HT1080 (cell line): ENCODE measurements at places on chromosomes 12 and 14. TPM values are rescaled to one million over a fixed set of nuclear protein-coding genes. Genes with fewer than 3 reads are reported as not detected.

AICDA gene
- total RNA-seq = not detected in 2 replicates

DNA sequence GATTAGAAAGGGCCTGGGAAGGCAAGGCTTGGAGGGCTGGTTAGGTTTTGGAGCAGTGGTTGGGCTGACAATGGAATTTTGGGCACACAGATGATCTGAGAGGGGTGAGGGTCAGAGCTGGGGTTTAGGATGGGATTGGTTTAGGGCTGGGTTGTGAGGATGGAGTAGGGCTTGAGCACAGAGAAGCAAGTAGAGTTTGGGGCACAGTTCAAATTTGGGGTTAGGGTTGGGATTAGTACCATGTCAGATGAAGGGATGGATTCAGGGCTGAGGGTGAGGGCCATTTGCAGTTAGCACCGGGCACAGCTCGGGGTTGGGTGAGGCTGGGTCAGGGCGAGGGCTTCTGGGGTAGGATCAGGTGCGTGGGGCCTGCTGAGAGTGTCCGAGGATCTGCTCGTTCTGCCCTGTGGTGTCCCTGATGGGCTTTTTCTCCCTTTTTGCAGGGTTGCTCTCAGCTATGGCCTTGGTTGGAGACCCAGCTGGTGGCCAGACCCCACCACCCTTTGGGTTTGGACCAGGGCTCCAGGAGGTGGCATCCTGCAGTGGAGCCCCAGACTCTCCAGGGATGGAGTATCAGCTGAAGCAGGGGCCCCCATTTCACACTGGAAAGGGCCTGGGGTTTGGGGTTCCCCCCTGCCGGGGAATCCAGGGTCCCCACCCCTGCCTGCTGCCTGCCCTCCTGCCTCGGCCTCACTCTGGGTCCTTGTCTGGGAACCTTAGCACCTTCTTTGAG is 45.6 kb downstream of the KRT80 start:
- no peak for DNase-seq

- DNase-seq = no peak
Observed at GRCh38 chr12:108572166-108572790, 9.9 kb downstream of the ISCU start.

PMCH gene
- not detected in 2 replicates for total RNA-seq

TMTC2 gene
- 1.6 and 1.7 TPM in 2 replicates for total RNA-seq

GRCh38 chr12:103645202-103645601 is 58.1 kb downstream of the STAB2 start:
- DNase-seq = no peak

SLCO1B1 gene
- total RNA-seq = 0.07 TPM in 1 of 2 replicates, not detected in the other

HCAR1 gene
- 0.02 TPM in 1 of 2 replicates, not detected in the other for total RNA-seq

DNA sequence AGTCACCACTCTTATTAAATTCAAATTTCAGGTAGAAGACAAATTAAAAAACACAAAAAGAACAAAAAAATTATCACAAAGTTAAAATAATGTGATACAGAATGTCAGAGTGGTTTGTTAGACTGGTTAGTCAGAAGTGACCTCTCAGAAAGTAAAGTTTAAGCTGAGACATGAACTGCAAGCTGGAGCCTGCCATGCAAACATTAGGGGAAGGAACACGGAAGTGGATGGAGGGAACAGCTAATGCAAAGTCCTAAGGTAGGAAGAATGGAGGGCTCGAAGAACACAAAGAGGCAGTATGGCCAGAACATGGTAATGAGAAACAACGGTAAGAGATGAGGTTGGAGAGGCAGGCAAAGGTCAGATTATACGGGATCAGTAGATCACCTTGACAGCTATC is 41.7 kb downstream of the WDHD1 start:
- no peak for DNase-seq

MIPOL1 gene
- 7.7 and 8.1 TPM in 2 replicates for total RNA-seq

DNA sequence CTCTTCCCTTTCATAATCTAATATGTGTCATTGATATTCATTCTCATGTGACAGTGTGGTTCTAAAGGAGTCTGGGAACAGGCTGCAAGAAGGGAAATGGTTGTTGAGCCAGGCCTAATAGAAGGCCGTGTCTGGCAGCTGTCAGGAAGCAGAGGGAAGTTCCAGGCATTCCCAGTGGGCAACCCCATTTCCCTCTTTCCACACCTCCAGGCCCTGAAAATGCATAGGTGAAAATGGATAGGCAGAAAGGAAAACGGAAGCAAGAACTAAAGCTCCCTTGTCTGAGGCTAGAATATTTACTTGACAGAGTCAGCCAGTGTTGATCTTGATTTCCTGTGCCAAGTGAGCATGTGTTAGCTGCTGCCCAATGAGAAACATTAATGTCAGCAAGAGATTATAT is 97.7 kb downstream of the PPM1A start:
- DNase-seq = peak; percentile 38

DNA sequence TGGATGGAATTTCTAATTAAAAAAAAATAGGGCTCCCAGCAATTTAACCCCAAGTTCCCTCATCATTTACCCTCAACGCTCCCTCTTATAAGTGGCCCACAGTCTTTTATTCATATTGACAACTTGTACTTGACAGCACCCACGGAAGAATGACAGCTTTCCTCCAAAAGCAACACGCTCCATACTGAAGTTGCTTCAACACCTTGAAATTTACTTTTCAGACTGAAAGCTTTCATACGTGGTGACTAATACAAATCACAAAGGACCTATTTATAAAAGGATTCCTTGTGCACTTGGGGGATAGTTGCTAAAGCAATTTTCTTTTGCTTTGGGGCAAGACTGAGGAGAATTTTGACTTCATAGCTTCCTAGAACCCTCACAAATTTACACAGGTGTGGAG is 1629.4 kb upstream of the SEL1L start:
- DNase-seq = peak; percentile 47

DNA sequence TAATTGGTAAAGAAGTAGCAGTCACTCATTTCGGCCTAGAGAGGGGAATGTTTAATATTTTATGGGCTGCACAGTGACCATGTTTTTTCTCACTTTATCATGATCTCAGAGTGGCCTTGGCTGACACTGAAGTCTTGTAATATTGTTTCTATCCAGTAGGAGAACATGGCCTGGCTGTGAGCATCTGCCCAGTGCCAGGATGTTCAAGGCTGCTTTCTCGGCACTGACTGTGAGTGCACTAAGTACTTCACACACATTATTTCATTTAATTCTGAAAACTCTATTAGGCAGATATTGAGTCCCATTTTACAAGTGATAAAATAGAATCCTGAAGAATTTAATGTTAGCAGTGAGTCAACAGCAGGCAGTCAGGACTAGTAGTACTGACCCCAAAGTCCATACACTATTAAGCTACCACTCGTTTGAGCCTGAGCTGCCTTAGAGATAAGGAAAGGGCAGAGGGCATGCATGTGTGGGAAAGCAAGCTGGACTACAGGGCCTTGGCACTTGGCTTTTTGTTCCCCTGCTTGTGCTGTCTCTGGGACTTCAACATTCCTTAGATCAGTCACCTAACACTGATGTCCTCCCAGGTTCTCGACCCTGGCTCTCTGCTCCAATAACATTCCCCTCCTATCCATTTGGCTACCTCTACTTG is 42.2 kb upstream of the APPL2 start:
- DNase-seq = no peak
